ENCODE measurements at places on chromosomes 5 and 9.

DNA sequence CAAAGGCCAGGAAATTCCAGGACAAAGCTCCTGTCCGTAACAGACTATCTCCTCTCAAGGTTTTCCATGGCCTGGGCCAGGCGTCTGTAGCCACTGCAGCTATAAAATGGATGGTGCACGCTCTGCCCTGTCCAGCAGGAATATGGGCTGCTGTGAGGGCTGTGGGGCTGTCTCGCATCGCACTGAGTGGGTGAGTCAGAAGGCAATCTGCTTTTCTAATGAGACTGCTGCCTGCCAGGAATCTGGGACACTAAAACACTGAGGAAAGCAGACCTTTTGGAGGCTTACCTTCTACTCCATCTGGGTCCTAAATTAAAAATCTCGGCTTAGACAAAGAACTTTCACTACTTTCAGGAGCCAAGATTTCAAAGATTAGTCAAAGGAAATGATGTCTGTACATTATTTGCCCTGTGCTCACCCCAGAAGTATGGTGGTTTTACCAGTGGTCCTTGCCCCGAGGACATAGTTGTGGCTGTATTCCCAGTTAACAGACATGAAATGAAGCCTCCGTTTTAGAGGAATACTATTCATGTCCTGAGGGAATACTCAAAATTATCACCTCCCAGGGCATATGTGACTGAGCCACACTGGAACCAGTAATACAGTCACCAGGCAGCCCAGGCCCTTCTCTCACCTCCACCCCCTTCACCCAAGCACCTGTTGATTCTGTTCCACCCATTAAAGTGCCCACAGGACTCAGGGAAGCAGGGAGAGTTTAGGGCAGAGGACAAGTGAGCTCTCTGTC, 56.4 kb downstream of the PFDN1 start:
- DNase-seq: no peak

DNA sequence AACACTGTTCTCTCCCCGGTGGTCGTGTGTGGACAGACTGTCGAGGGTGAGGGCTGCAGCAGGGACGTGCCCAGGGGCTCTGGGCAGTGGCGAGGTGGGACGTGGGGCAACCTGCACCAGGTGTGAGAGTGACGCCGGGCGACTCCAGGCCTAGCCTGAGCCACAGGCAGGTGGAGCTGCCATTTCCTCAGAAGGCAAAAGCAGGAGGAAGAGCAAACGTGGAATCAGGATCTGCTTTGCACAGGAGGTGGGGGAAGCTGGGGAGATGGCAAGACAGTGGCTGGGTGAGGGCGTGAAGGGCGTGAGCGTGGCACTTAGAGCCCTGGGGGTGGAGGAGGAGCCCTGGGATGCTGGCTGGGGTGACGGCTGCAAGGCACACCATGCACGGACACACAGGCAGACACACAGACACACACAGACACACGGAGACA, 39.6 kb upstream of the NSMF start:
- no peak for DNase-seq

GRCh38 chr5:159033351-159033657, 66.4 kb downstream of the EBF1 start:
- DNase-seq: no peak

GRCh38 chr9:89996773-89997172, 392.0 kb downstream of the GADD45G start:
- DNase-seq: no peak

- no peak for DNase-seq
Observed at GRCh38 chr9:135088979-135089847, 1.7 kb downstream of the OLFM1 start.

DNA sequence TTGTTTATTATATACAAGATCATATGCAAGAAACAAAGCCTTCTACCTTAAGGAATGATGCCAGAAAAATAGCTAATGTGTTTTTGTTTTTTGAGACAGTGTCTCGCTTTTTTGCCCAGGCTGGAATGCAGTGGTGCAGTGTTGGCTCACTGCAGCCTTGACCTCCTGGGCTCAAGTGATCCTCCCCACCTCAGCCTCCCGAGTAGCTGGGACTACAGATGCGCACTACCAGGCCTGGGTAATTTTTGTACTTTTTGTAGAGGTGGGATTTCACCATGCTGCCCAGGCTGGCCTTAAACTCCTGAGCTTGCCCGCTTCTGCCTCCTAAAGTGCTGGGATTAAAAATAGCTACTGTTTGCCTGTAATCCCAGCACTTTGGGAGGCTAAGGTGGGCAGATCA, 15.1 kb downstream of the ERCC6L2 start:
- DNase-seq: no peak

DNA sequence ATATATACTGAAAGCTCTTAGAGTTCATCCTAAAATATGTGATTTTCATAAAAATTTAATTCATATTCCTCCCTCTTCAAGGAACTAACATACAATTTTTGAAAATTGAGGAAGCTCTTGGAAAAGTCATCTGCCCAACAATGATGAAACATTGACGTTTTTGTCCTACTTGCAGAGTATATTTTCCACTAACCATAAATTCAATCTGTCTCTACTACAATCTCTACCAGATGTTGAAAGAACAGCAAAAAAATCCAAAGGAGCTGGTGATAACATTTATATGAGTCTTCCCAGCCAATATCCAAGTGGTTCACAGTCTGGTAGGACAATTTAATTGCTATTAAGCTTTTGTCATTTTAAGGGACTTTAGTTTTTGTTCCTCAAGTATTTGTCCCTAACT, 81.1 kb upstream of the NR3C1 start:
- DNase-seq: no peak

DNA sequence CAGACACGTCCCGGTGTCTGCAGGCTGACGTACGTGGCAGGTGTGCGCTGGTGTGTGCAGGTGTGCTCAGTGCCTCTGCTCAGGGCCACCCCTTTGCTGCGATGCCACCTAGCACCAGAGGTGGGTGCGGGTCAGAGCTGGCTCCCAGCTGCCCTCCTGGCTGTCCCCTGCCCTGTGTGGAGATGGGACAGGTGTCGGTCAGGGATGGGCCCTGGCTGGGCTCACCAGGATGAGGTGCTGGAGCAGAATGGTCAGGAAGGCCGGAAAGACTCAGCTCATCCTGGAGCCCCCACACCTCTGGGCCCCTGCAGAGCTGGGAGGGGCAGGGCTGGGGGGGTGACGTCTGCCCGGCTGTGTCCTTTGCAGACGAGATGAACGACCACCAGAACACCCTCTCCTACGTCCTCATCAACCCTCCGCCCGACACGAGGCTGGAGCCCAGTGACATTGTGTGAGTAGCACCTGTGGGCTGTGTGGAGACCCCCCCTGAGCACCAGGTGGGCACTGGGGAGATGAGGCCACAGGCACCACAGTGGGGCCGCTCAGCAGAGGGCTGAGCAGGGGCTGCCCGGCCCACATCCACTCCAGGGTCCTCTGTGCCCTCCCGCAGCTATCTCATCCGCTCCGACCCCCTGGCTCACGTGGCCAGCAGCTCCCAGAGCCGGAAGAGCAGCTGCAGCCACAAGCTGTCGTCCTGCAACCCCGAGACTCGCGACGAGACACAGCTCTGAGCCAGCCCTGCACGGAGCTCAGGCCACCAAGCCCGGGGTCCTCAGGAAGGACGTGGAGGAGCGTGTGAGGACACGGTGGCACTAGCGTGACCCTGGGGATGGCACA, 89.7 kb downstream of the KCNT1 start:
- no peak for DNase-seq

DNA sequence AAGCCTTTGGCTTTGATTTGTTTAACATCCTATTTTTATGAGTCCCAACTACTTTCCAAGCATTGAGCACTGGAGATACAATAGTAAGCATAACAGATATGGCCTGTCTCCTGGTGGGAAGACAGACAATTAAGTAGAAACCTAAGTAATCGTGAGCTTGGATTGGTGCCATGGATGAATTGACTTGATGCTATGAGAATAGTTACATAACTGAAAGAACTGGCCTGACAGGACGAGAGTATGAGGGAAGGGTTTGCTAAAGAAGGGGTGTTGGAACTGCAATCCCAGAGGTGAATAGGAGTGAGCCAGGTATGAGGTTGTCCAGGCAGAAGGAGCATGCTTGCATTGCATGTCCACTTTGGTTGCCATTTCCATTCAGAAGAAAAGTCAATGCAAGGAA, 52.4 kb downstream of the GPR21 start:
- no peak for DNase-seq

DNA sequence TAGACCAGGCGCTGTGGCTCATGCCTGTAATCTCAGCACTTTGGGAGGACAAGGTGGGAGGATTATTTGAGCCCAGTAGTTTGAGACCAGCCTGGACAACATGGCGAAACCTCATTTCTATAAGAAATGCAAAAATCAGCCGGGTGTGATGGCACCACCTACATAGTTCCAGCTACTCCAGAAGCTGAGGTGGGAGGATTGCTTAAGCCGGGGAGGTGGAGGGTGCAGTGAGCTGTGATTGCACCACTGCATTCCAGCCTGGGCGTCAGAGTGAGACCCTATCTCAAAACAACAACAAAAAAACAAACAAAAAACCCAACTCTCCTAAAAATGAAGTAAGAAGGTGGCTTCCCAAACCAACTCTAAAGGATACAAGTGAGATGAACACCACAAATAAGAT, 23.0 kb downstream of the IARS1 start:
- DNase-seq: no peak

DNA sequence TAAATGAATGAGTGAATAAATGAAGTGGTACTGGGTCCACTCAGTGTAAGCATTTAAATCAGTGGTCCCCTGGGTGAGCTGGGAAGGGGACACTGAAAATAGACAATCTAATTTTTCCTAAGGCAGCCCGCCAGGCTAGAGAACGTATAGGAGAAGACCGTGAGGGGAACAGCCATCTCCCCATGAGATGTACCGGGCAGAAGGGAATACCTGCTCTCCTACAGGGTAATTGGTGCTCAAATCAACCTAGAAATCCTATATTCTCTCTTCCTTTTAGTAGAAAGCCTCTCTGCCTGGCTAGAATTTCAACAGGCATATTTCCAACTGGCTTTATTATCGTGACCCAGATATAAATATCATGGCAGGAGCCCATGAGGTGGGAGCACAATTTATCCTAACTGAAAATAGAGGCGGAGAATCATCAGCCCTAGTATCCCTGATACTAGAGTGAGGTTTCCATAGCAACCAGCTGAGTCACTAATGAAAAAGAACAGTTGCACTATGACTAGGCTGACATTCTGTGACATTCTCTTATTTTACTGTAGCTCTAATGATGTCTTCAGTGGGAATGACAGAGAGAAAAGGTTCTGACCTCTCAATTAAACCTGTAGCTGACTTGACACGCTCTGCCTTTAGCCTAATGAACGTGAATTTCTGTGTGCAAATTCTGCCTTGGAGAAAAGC, 96.5 kb upstream of the CAST start:
- DNase-seq: peak; percentile 57

DNA sequence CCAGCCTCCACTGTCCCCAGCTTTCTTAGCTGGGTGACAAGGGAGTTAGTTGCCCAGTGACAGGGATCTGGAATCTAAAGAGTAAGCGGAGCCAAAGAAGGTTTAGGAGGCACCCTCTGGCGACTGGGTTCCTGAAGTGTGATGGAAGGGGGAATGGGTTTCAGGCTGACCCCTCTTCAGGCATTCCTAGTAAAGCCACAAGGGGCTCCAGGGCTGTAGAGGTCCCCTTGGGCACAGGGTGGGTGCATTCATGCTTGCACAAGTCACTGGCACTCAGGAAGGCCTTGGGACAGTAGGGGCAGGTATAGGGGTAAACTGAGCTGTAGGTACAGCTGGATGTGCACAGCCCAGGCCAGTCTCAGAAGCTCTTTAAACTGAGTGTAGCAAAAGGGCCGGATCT, 74.2 kb downstream of the CPLANE1 start:
- peak; percentile 10 for DNase-seq

- no peak for DNase-seq
Observed at GRCh38 chr9:14811844-14812243, 89.3 kb upstream of the CER1 start.

DNA sequence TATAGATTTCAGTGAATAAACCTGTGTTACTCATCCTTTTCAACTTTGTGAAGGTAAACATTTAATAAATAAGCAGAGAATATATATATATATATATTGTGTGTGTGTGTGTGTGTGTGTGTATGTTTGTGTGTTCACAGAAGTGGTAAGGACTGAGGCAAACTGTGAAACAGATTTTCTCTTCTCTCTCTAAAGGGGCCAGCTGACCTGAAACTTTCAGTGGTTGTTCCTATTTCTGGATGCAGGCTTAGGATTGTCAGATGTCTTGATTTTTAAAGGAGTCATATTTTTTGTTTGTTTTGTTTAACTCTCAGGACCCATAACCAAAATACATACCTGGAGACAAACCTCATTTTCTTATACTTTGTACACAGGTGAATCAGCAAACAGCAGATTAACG, 714.9 kb upstream of the MEF2C start:
- no peak for DNase-seq

- DNase-seq: no peak
Observed at GRCh38 chr5:40873286-40873880, 32.2 kb downstream of the CARD6 start.

DNA sequence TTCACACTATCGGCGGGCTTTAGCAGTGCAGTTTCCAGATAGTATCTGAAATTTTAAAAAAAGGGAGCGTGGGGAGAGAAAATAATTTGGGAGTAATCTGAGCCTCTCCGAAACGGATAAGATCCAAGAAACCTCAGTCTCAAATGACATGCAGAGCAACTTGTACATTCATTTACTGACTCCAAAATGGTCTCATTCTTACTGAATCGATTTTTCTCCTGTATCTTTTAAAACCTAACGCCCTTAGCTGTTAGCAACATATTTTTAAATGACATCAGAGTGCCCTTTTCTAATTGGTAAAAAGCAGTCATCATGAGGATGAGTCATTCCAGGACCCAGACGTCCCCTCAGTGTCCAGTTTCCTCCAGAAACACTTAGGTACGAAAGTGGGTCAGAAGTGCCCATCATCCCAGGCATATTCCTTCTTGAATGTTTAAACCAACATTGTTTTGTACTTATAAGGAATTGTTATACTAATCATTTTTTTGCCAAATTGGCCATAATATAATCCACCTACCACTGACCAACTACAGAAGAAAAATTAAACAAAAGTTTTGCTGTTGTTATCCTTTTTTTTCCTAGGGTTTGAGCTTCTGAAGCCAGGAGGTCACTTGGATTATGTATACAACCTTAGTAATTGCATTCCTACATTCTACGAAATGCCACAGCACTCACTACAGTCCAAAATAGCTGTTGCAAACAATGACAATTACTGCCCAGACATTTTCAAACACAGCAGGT, 354.4 kb downstream of the ADAMTS6 start:
- DNase-seq: peak; percentile 33

GRCh38 chr9:110114859-110115201, 93.1 kb downstream of the C9orf152 start:
- peak; percentile 55 for DNase-seq

- no peak for DNase-seq
Observed at GRCh38 chr5:78896132-78896531, 89.0 kb downstream of the ARSB start.

Data from mesendoderm (in vitro differentiated cells).